ENCODE measurements at places on chromosomes 1 and 21. TPM values are rescaled to one million over a fixed set of nuclear protein-coding genes. Genes with fewer than 3 reads are reported as not detected.

GRCh38 chr1:180498594-180498993 lies 3.8 kb downstream of the ACBD6 start:
- DNase-seq, result no peak

DNA sequence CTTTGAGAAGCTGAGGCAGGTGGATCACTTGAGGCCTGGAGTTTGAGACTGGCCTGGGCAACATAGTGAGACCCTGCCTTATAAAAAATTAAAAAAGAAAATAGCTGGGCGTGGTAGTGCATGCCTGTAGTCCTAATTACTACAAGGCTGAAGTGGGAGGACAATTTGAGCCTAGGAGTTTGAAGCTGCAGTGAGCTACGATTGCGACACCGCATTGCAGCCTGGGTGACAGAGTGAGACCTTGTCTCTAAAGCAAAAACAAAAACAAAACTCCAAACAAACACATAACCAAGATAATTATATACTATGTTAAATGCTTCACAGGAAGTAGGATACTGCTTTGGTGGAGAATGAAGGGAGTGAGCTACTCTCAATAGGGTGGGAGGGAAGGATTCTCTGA lies 5.4 kb upstream of the PAFAH2 start:
- no peak for DNase-seq

- DNase-seq, result no peak
These were observed 88.2 kb downstream of the DMRTA2 start for GRCh38 chr1:50335036-50335435.

The RYR2 gene
- 0.02 TPM for total RNA-seq

The SLC25A44 gene
- total RNA-seq, result 17.5 TPM

DNA sequence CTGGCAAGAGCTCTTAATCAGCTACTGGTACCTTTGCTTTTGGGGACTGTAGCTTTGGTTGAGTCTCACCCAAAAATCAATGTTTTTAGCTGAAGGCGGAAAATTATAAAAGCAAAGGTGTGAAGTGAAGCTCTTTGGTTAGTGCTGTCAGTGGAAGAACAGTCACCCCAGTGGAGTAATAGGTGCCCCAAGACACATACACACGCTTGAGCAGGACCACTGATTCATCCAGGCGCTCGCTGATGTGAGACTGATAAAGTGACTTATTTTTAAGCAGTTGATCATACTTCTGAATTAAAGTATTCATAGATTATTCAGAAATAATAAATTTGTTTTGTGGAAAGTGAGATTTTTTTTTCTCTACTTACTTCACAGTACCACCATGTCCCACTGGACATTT lies 37.1 kb downstream of the TGFB2 start:
- no peak for DNase-seq

The NFIA gene
- 17.2 TPM for total RNA-seq

GRCh38 chr1:28893403-28894102 lies 20.8 kb upstream of the EPB41 start:
- DNase-seq, result no peak

The UMODL1 gene
- not detected for total RNA-seq

The HES2 gene
- 8.4 TPM for total RNA-seq

The CR1L gene
- total RNA-seq, result 0.15 TPM

The OR2G6 gene
- total RNA-seq, result not detected

GRCh38 chr1:29136391-29136915 lies 12.8 kb upstream of the TMEM200B start:
- no peak for DNase-seq

Measured in HCT116 (cell line).